ENCODE measurements at places on chromosomes 4 and X. TPM values are rescaled to one million over a fixed set of nuclear protein-coding genes. Genes with fewer than 3 reads are reported as not detected.

Gene TCEAL2
- total RNA-seq: not detected

Gene PPP1R2C
- total RNA-seq: not detected

Gene GPR173
- total RNA-seq: not detected

Gene CCSER1
- total RNA-seq: not detected

Gene IL13RA1
- total RNA-seq: 56.6 TPM

Gene UGT2B10
- total RNA-seq: 148 TPM

DNA sequence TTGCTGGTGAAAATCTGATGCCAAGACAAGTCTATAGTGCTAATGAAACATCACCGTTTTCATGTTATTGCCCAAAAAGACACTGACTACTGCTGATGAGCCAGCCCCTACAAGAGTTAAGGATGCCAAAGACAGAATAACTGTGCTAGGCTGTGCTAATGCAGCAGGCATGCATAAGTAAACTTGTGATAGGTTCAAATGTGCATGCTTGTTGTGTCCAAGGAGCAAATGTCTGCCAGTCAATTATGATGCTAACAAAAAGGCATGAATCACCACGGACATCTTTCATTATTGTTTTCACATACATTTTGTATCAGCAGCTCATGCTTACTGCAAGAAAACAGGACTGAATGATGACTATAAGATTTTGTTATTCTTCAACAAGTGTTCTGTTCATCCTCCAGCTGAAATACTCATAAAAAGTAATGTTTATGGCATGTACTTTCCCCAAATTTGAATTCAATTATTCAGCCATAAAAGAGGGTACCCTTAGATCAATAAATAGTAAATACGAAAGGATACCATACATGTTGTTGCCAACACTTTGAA lies 306.9 kb upstream of the ARSJ start:
- peaks cover 21% of the 10 kb centered on the region for H3K4me1 ChIP-seq
- no peak overlapping the region for H3K27ac ChIP-seq
- no peak for DNase-seq
- H3K4me3 ChIP-seq: no peak overlapping the region

DNA sequence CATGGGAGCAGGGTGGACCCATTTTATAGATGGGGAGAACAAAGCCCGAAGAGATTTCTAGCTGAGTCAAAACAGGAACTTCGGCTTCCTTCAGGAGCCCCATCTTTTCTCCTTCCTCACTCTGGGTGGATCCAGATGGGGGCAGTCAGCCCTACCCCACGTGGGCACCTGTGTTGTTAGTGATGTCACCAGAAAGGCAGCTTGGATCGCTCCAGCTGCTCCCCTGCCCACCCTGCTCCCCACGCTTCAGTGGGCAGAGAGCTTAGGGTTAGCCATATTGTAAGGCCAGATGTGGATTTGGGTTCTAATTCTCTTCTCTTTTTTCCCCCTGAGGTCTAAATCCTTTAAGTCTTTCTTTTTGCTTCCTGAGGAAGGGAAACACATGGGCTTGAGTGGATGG lies 132.3 kb upstream of the PJA1 start:
- no peaks in the 10 kb centered on the region for H3K27me3 ChIP-seq
- DNase-seq: no peak
- H3K27ac ChIP-seq: no peak overlapping the region
- H3K36me3 ChIP-seq: no peaks in the 10 kb centered on the region
- no peaks in the 10 kb centered on the region for H3K4me1 ChIP-seq

DNA sequence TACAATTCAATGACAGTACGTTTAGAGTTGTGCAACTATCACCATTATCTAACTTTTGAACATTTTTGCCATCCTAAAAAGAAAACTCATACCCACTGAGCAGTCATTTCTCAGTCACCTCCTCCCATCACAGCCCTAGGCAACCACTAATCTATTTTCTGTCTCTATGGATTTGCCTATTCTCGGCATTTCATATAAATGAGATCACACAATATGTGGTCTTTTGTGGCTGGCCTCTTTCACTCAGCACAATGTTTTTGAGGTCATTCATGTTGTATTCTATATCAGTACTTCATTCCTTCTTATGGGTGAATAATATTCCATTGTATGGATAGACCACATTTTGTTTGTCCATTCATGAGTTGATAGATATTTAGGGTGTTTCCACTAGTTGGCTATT lies 103.0 kb downstream of the PPEF1 start:
- H3K36me3 ChIP-seq: no peaks in the 10 kb centered on the region
- no peak overlapping the region for H3K4me3 ChIP-seq
- no peaks in the 10 kb centered on the region for H3K4me1 ChIP-seq
- no peak overlapping the region for H3K27ac ChIP-seq
- no peaks in the 10 kb centered on the region for H3K27me3 ChIP-seq

- no peak overlapping the region for H3K4me3 ChIP-seq
- no peak for DNase-seq
- H3K27ac ChIP-seq: no peak overlapping the region
- H3K4me1 ChIP-seq: peaks cover 41% of the 10 kb centered on the region
- no peaks in the 10 kb centered on the region for H3K36me3 ChIP-seq
Observed at GRCh38 chr4:69167300-69167699, 47.2 kb downstream of the UGT2B11 start.

GRCh38 chrX:150715184-150715583 lies 22.0 kb downstream of the MTMR1 start:
- no peaks in the 10 kb centered on the region for H3K36me3 ChIP-seq
- H3K27ac ChIP-seq: no peak overlapping the region
- H3K4me3 ChIP-seq: no peak overlapping the region
- no peak for DNase-seq
- H3K27me3 ChIP-seq: no peaks in the 10 kb centered on the region

DNA sequence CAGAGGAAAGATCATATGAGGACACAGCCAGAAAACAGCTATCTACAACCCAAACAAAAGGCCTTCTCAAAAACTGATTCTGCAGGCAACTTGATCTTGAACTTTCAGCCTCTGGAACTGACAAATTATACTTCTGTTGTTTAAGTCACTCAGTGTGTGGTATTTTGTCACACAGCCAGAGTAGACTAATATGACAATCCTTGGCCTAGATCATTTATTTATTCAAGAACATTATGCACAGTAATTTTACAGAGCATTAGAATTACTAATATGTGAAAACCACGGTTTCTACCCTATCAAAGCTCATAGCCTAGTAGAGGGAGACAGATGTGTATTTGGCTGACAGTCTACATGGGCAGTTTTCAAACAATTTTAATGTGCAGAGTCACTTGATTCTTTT lies 167.8 kb upstream of the PCDH18 start:
- no peaks in the 10 kb centered on the region for H3K4me1 ChIP-seq
- H3K4me3 ChIP-seq: no peak overlapping the region
- no peak for DNase-seq
- H3K36me3 ChIP-seq: no peaks in the 10 kb centered on the region
- H3K27me3 ChIP-seq: no peaks in the 10 kb centered on the region

GRCh38 chrX:140132937-140133336 lies 167.6 kb upstream of the CXorf66 start:
- H3K4me1 ChIP-seq: no peaks in the 10 kb centered on the region
- H3K4me3 ChIP-seq: no peak overlapping the region
- no peaks in the 10 kb centered on the region for H3K36me3 ChIP-seq
- no peak for DNase-seq
- no peaks in the 10 kb centered on the region for H3K27me3 ChIP-seq

DNA sequence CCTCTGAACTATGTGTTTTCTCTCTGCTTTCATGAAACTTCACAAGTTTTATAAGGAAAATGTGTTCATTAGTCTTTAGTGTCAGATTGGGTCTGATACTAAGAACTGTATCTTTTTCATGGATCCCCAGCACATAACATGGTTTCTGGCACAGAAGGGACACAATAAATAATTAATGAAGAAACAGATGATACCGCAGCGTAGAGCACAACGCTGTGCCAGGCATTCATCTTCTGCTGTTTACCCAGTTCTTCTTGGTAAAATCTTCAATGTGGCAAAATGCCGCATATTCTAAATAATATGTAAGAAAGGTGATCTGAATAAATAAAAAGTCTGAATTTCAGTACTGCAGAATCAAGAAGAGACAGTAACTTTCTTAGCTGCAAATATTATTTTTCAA lies 12.3 kb downstream of the SCARB2 start:
- H3K4me3 ChIP-seq: no peak overlapping the region
- peaks cover 42% of the 10 kb centered on the region for H3K4me1 ChIP-seq
- H3K27me3 ChIP-seq: no peaks in the 10 kb centered on the region
- peak overlapping the region; percentile 66 for H3K27ac ChIP-seq
- H3K36me3 ChIP-seq: peaks cover 3% of the 10 kb centered on the region

GRCh38 chrX:42673301-42673810 lies 104.6 kb downstream of the PPP1R2C start:
- no peaks in the 10 kb centered on the region for H3K36me3 ChIP-seq
- no peaks in the 10 kb centered on the region for H3K4me1 ChIP-seq
- H3K27me3 ChIP-seq: no peaks in the 10 kb centered on the region
- H3K27ac ChIP-seq: no peak overlapping the region

DNA sequence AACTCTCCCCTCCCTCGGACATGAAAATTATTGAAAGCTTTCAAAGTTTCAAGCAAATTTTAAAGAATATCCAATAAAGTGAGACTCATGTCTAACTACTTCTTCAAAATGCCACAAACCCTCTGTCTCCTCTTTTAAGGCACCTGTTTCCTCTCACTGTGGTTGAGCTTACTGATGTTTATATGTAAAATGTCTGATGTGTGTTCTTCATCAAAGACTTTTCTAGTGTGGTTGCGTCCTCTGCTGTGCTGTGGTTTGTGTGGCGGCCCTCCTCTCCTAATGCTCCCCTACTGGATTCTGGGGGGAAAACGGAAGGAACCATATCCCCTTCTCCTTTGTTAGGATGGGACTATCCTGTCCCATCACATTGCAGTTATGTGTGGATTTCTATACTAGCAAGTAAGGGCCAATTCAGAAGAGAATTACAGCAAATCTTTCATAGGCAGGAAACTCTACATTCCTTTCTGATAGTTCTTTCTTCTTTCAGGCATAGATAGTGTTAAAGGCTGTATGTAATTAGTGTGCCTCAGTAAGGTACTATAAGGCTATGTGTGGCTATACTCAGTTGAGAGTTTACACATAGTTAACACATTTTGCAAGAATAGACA lies 221.0 kb upstream of the GPRIN3 start:
- no peak for DNase-seq
- H3K4me1 ChIP-seq: no peaks in the 10 kb centered on the region
- no peak overlapping the region for H3K4me3 ChIP-seq

DNA sequence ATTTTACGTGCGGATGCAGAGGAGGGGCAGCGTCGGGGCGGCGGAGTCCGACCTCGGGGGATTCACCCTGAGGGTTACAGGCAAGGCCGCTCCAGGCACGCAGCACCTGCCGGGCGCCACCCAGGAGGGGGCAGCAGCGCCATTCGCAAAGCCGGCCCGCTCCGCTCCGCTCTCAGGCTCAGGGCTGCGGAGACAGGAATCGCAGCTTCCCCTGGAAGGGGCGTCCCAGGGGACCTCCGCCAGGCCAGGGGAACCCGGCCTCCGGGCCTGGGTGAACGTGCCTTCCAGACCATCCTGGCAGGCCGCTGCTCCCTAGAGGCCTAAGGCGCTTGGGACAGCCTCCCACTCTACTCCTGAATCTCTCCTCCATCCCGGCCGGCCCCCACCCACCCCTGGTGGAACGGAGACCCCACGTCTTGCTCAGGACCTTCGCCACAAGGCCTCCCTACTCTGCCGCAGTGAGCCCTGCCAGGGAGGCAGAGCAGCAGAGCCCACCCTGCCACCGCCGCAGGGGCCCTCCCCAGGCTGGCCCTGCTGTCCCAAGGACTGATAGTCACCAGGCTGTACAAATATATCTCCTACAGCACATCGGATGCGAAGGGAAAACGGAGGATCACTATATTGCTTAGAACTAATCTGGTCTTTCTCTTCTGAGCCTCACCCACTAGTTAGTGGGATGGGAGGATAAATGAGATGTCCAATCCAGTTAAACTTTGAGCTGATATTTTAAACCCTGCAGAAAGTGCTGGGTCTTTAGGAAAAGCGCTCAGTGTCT lies 115.0 kb downstream of the SMIM20 start:
- no peak overlapping the region for H3K4me3 ChIP-seq
- no peaks in the 10 kb centered on the region for H3K36me3 ChIP-seq
- H3K27ac ChIP-seq: no peak overlapping the region
- peaks cover 36% of the 10 kb centered on the region for H3K4me1 ChIP-seq
- H3K27me3 ChIP-seq: peaks cover 50% of the 10 kb centered on the region
- peak; percentile 27 for DNase-seq

- H3K27me3 ChIP-seq: no peaks in the 10 kb centered on the region
- no peaks in the 10 kb centered on the region for H3K36me3 ChIP-seq
- no peak overlapping the region for H3K4me3 ChIP-seq
- H3K27ac ChIP-seq: no peak overlapping the region
- no peaks in the 10 kb centered on the region for H3K4me1 ChIP-seq
Observed at GRCh38 chr4:34047363-34047762, 2197.0 kb downstream of the ARAP2 start.

GRCh38 chrX:133880032-133880443 lies 105.4 kb downstream of the GPC3 start:
- peaks cover 43% of the 10 kb centered on the region for H3K4me1 ChIP-seq
- H3K4me3 ChIP-seq: no peak overlapping the region
- H3K27me3 ChIP-seq: no peaks in the 10 kb centered on the region
- no peaks in the 10 kb centered on the region for H3K36me3 ChIP-seq

- no peak overlapping the region for H3K4me3 ChIP-seq
- no peak for DNase-seq
- no peaks in the 10 kb centered on the region for H3K27me3 ChIP-seq
- no peaks in the 10 kb centered on the region for H3K36me3 ChIP-seq
Observed at GRCh38 chrX:123918106-123918721, 43.3 kb upstream of the STAG2 start.

GRCh38 chr4:1792832-1793495 lies at the start of gene FGFR3:
FGFR3 (plus strand) TSS chr4:1793293; CDS start chr4:1793935, 642 bp downstream.
- no peaks in the 10 kb centered on the region for H3K36me3 ChIP-seq
- H3K4me3 ChIP-seq: peak within 1 kb of the TSS; percentile 95
- H3K27ac ChIP-seq: peak within 1 kb of the TSS; percentile 92
- DNase-seq: peak; percentile 48
- H3K27me3 ChIP-seq: peaks cover 8% of the 10 kb centered on the region

DNA sequence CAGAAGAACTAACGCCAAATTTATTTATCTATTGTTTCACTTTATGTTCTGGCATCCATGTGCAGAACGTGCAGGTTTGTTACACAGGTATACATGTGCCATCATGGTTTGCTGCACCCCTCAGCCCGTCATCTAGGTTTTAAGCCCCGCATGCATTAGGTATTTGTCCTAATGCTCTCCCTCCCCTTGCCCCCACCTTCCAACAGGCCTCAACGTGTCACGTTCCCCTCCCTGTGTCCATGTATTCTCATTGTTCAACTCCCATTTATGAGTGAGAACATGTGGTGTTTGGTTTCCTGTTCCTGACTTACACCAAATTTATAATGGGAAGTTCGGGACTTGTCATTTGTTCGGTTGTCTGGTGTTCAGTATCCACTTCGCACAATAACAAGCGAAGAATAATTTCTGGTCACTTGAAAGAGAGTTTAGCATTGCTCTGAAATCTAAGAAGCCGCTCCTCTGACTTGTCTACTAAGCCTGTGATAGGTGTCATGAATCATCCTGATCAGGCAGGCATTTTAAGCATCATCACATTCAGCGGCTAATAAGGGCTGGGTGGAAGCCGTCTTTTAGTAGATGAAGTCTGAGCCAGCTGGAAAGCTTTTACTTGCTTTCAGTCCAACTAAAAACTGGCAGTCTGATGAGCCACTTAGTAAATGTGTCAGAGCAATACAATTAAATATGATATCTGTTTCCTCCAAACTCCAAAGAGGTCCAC lies 1065.7 kb upstream of the PABPC4L start:
- no peaks in the 10 kb centered on the region for H3K36me3 ChIP-seq
- no peak overlapping the region for H3K4me3 ChIP-seq
- H3K27me3 ChIP-seq: no peaks in the 10 kb centered on the region
- H3K4me1 ChIP-seq: no peaks in the 10 kb centered on the region

GRCh38 chrX:100731441-100732281 lies at the start of gene SYTL4:
SYTL4 (minus strand) TSS chrX:100732121; CDS start chrX:100702037, 30,084 bp downstream.
- H3K4me1 ChIP-seq: no peaks in the 10 kb centered on the region
- no peak for DNase-seq
